ENCODE measurements at places on chromosomes 7 and 10.

- no peak for DNase-seq
Measured at GRCh38 chr7:157158400-157158799, 19.7 kb downstream of the UBE3C start.

GRCh38 chr10:49527061-49527460, 11.9 kb downstream of the ERCC6 start:
- DNase-seq = peak; percentile 14

DNA sequence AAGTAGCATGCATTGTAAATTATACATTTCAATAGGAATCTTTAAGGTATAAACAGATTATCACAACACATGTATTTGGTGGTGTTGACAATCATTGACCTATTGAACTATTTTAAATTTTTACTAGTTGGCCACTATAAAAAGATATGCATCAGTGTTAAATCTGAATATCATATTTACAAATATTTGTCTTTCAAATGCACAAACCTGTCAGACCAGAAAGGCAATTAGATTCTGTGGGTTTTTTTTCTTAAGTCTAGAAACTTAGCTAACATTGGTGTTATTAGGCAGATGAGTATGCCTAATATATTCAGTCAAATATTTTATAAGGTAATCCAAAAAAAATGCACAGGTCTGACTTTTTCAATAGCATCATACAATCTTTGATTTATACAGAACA, 241.4 kb upstream of the DGKB start:
- DNase-seq = no peak

DNA sequence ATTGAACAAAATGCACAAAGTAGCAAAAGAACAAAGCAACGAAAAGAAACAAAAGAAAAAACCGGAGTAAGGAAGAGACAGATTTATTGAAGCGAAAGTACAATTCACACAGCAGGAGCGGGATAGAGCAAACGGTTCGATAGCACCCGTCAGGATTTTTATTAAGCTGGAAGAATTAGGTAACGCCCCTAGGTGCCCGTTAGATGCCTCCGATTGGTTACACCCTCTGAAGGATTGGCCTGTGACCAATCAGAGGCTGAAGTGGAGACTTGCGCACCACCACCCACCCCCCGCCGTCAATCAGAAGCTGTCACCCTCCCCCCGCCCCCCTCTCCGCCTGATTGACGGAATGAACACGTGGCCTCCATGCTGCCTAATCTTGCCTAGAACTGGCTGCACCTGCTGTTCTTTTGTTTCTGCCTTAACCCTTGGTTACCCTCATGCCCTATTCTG, 16.8 kb downstream of the OCM2 start:
- DNase-seq = no peak

GRCh38 chr7:103811997-103812396, 177.5 kb downstream of the RELN start:
- no peak for DNase-seq

- DNase-seq = no peak
Measured at GRCh38 chr10:118680197-118680596, 74.6 kb downstream of the CACUL1 start.

- DNase-seq = no peak
Measured at GRCh38 chr10:12841826-12842225, 159.7 kb downstream of the CCDC3 start.

- no peak for DNase-seq
Measured at GRCh38 chr10:65628493-65629139, 1297.2 kb upstream of the LRRTM3 start.

GRCh38 chr10:110744782-110745181, 100.6 kb downstream of the RBM20 start:
- no peak for DNase-seq

- DNase-seq = no peak
Measured at GRCh38 chr7:84847790-84848189, 339.1 kb downstream of the SEMA3D start.

- no peak for DNase-seq
Measured at GRCh38 chr10:121007264-121007663, 156.1 kb downstream of the WDR11 start.

GRCh38 chr7:22627136-22627535, 99.9 kb upstream of the IL6 start:
- DNase-seq = no peak

DNA sequence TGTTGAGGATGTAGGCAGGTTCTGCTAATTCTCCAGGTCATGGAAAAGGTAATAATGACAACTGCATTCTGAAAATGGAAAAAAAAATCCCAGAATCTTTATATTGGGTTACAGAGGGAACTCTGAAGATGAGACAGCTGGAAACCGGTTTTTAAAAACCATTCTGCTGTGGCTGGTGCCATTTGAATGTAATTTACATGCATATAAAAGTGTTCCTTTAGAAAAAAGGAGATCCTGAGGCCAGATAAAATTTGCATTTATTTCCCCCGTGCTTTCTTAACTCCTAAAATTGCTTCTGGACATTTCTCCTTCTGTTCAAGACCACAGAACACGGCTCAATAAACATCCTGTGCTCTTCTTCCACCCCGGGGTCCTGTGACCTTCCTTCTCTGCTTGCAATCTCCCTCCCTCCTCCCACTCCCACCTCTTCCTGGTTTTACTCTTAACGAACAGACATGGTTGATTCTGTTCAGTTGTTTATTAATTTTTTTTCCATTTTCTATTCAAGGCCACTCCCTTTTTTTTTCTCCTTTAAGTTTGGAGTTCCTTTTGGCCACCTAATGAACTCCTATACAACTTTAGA, 41.6 kb downstream of the SH2D4B start:
- DNase-seq = no peak

DNA sequence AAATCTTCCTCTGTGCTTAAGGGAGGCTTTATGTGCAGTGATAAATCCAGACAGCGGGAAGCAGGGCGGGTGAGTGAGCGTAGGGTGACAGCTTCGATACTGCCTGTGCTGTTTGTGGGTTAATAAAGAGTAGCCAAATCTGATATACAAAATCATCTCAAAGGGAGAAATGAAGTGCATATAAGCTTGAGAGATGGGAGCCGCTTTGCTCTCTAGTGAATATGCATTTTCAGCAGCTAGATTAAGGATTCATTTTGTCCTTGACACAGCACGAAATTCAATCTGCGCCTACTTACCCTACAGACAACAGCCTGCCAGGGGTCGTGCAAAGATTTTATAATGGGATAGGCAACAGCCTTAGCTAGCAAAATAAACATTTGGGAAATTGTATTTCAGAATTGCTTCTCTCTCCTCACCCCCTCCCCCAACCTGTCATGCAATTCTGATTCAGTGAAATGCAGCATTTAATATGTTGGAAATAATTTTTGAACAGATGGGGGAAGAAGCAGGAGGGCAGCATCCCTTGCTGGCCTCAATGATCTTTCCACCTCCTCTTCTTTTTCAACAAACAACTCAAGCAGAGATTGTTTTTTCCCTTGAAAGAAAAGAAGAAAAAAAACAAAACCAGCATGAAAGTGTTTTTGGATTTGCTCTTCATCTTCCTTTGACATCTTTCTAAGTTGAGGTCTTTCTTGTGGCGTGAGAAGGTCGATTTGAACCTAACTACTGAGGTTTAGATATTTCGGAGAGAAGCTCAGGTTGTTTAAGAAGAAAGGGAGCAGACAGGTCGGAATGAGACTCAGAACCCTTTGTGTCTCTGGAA, 117.9 kb downstream of the AOAH start:
- DNase-seq = no peak

DNA sequence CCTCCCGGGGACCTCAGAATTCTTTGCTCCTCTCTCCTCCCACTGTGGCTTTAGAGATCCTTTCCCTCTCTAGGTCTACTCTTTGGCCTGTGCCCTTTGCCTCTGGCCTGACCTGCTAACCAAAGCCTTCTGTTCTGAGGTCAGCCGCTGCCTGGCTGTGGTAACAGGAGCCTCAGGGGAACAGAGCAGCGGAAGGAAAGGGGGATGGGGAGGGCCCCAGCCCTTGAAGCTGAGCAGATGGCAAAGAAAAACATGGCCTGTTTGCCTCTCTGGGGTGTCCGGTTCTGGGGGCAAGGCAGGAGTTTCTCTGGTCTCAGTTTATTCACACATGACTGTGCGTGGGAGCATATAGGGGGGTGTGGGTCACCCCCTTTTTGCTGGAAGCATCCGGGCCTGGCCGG, 28.2 kb downstream of the COL26A1 start:
- peak; percentile 74 for DNase-seq

GRCh38 chr7:43476896-43477295, 106.0 kb upstream of the STK17A start:
- no peak for DNase-seq

- no peak for DNase-seq
Measured at GRCh38 chr7:134660961-134661376, 14.3 kb downstream of the BPGM start.

GRCh38 chr7:148095066-148095465, 495.5 kb upstream of the C7orf33 start:
- no peak for DNase-seq

GRCh38 chr7:1800902-1801301, 130.8 kb downstream of the ELFN1 start:
- DNase-seq = no peak

DNA sequence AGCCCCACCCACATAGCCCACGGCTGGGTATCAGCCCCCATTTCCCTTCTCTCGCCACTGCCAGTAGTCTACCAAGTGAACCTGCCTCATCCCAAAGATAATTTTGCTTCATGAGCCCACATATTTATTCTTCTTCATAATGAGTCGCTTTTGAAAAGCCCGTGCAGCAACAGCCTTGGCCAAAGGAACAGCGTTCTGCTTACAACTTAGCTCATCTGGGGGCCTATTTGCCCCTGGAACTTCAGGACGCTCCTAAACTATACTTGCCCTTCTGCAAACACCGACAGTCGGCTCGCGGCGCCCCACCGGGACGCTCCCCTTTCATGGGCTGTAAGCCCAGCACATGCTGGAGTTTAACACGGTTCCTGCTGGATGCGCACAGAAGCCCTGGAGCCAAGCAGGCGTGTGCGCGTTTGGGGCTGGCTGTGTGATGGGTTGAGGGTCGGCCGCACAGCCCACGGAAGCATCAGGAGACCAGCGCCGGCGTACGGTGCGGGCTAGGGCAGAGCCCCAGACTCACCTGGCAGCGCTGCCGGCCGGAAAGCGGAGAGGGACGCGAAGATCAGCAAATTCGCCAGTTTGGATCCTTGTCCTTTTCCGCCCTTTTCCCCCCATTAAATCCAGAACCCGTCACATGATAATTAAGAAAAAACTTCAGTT, 370 bp downstream of the TMEM60 start:
- no peak for DNase-seq

DNA sequence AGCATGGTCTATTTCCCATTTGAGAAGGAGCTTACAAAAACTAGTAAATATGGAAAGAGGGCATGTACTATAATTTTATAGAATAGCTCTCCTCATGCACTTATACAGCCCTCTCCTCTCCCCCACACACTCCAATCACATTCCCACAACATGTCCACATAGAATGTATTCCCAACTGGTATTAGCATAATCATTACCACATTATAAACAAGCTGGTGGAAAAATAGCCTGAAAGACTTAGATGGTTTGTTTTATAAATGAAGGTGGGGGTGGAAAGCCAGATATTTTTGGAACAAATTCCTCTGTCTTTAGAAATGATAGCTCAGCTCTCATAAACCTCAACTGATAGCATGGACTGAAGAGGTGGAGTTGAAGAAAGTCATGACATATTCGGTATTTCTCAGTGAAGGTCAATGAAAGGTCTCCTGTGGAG, 410.1 kb downstream of the SUGCT start:
- DNase-seq = no peak

- no peak for DNase-seq
Measured at GRCh38 chr10:3551761-3552160, 233.2 kb downstream of the KLF6 start.

DNA sequence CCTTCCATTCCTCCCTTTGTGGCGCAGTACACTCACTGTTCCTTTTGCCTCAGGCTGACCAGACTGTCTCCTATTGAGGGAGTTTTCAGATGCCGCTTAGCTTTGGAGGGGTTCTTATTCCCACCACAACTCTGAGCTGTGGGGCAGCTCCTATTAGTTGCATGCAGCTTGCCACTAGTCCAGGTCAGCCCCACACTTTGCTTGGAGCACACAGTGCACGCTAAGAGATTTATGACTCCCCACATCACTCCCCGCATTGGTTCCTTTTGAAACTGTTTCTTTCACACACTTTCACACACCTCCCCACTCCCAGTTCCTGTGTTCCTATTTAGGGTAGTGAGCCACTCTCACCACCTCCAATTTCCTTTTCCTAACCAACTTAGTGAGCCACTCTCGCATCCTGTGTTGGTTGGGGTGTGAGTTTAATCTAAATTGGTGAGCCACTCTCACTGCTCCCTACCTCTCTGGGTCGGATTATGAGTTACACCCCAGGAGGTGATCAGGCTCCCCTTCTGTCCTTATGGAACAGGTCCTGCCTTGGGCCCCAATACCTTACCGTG, 10.4 kb upstream of the ZNF485 start:
- no peak for DNase-seq

DNA sequence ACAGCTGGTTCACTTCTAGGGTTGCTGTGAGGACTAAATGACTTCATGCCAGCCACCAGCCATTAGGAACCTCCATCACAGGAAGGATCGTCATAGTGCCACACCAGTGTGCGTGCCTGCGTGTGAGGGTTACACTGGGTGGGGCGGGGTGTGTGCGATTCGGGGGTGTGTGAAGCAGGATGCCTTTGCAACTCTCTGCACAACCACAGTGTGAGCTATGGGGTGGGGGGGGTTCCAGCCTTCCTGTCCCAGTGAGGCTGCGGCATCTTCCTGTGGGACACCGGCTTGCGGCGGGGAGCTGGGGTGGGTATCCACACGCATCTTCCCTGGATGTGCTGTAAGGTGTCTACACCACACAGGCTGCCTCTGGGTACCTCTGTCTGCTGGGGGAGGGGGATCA, 6.9 kb upstream of the ELFN1 start:
- DNase-seq = no peak

- no peak for DNase-seq
Measured at GRCh38 chr10:87092376-87092860, 2.2 kb downstream of the GLUD1 start.

DNA sequence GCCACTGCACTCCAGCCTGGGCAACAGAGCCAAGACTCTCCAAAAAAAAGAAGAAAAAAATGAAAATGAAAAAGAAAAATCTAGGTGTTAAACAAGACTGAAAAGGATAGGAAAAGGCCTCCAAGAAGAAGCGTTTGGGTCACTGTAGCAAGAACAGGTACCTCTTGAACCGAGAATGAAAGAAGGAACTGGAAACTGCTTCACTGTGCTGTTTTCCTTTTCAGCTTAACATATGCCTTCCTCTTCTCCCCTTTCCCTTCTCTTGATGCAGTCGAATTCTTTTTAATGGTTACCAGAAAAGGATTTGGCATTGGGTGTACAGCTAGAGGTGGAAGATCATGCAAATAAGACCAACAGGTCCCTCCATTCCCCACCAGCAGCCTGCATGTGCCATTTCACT, 28.1 kb downstream of the LRRC4 start:
- no peak for DNase-seq

- no peak for DNase-seq
Measured at GRCh38 chr7:95534796-95535195, 49.1 kb downstream of the ASB4 start.
